ENCODE measurements at places on chromosomes 4 and X.
A peak's percentile ranks its signal among the peaks of the same experiment; 100 is the strongest.

GRCh38 chrX:73561801-73562200 lies 1.2 kb upstream of the CHIC1 start:
- DNase-seq, result no peak

DNA sequence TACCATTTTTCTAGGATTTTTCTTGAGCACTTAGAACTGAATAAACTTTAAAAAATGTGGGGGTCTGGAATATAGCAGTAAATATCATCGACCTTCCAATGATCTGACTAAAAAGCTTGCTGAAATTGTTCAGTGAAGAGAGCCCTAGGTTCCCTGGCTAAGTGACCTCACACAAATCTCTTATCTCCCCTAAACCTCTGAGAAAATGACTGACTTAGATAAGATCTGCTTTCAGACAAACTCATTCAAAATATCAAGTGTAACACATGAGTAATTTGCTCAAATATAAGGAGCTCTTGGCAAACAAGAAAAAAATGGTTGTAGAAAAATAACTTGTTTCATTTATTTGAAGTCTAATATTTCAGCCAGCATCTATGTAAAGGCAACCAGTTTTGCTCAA lies 441.7 kb upstream of the SLIT2 start:
- no peak for DNase-seq

- DNase-seq, result no peak
Measured at GRCh38 chr4:113003841-113004240, 45.6 kb upstream of the ANK2 start.

GRCh38 chrX:24231131-24231540 lies 81.6 kb downstream of the ZFX start:
- no peak for DNase-seq

- no peak for DNase-seq
Measured at GRCh38 chr4:186805020-186805820, 81.6 kb upstream of the FAT1 start.

DNA sequence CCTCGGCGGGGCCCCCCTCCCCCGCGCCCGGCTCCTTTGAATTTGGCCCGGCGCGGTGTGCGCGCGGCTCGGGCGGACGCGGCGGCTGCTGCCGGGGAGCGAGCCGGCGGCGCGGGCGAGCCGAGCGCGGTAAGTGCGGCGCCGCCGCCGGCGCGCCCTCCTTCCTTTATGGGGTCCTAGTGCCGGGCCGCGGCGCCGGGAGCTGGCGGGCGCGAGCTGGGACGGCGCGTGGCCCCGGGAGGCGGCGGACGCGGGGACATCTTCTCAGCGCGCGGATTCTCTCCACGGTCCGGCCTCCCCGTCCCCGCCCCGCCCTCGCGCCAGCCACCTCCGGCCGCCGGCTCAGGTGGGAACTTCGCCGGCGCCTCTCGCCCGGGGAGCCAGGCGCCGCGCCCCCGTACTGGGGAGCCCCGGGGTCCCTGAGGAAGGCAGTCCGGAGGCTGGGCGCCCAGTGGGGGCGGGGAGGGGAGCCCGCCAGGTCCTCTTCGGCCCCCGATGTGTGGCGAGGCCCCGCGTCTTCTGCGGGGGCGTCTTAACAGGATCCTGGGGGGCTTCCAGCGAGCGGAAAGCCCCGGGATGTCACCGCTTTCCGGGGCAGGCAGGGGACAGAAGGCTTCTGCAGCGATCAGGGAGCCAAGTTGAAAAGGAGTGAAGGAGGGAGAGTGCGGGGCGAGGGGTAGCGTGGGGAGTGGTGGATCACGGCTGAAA lies 98.4 kb upstream of the TENM3 start:
- DNase-seq, result no peak

GRCh38 chr4:151646322-151646721 lies 114.5 kb downstream of the GATB start:
- no peak for DNase-seq

DNA sequence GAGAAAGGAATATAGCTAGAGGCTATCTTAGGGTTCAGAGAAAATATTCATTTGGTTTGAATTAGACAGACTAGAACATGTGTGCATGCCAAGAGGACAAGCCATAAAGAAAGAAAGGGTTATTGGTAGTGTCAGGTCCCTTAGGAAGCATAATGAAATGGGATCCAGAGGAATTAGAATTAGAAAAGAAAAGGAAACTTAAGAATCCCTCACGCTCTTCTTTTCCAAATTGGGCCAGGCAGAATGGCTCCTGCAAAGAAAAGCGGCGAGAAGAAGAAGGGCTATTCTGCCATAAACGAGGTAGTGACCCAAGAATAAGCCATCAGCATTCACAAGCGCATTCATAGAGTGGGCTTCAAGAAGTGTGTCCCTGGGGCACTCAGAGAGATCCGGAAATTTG lies 4.9 kb upstream of the ABCG2 start:
- DNase-seq, result no peak

DNA sequence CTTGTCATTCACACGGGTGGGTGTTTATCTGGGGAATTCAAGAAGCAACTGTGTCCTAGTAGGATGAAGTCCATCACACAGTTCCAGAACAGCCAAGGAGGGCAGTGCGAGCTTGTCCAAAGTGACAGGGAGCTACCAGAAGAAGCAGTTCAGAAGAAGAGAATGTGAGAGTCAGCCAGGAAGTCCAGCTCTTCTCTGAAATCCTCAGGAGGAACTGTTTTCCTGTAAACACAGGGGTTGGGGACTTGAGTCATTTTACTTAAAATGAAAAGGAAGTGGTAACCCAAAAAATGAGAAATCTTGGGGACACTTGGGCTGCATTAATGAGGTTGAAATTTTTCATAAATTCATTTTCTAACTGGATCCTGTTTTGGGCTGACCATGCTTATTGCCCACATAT lies 8.2 kb upstream of the TLR10 start:
- DNase-seq, result no peak

- DNase-seq, result no peak
Measured at GRCh38 chr4:34850968-34851367, 1393.3 kb downstream of the ARAP2 start.

DNA sequence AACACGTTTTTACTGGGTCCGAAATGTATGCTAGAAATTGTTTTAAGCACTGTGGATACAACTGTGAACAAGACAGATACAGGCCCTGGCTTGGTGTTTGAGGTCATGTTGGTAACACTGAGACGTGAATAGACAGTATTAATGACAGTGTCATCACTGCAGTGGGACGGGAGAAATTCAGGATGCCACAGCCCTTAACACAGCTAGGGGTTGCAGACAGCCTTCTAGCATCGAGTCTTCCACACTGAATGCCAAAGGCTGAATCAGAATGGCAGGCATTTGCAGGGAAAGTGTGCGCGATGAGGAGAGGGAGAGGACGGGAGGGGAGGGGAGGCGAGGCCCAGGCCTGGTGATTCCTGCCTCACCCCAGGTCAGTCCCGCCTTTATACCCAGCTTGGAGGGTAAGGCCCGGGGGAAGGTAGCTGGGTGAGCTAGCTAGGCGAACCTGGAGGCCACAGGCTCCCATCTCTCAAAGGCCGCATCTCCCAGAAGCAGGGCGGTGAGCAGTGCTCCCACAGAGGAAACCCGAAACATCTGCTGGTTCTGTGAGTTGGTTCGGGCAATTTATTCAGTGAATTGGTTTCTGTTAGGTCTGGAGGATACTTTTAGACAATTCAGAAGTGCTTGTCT lies 44.1 kb upstream of the CLDN24 start:
- no peak for DNase-seq

DNA sequence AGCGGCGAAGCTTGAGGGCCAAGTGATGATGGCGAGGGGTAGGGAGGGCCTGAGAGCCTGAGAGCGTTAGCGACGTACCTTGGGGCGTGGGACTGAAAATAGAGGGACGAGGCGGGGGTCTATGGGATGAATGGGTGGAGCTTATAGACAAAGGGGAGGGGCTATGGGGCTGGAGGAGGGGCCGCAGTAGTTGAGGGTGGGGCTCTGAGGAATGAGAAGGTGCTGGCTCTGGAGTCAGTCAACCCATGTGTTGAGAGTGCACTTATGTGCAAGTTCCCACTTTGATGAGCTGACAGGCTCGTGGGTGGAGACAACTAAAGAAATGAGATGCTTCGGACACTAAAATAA lies 488 bp downstream of the TBC1D25 start:
- DNase-seq, result peak; percentile 6

DNA sequence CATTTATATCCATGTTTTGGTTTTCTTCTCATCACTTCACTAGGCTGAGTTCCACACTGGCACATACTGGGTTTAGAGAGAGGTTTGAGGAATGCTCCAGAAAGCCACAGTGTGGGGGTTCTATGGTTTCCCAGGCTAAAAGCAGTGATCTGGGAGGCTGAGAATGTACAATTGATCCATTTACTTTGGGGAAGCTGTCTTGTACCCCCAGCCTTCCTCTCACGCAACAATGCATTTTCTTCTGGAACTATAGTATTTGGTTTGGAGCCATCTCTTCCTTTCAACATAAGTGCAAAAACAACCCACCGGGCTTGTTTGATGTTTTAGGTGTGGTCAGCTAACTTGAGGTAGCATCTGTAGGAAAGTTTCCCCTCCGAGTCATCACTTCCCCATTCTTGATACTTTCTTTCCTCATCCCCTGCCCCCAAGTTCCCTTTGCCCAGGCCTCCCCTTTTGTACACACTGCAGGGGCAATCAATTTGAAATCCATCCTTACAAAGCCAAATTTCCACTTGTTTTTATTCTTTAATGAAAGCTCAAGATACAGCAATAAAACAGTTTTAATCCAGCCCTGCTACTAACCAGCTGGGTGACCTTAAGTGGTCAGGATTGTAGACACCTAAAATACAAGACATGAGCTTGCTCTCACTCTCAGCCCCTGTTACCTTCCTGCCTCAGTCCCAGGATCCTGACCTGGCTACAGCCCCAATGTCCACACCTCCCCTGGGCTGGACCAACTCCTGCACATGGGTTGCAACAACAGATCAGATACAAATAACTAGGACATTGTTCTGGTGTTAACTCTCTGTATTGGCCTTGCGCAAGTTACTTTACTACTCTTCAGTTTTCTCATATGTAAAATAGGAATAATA lies 109.2 kb downstream of the FHDC1 start:
- no peak for DNase-seq

- DNase-seq, result no peak
Measured at GRCh38 chr4:66991521-66991920, 553.8 kb downstream of the CENPC start.

GRCh38 chr4:16113741-16114140 lies 29.9 kb upstream of the PROM1 start:
- no peak for DNase-seq

DNA sequence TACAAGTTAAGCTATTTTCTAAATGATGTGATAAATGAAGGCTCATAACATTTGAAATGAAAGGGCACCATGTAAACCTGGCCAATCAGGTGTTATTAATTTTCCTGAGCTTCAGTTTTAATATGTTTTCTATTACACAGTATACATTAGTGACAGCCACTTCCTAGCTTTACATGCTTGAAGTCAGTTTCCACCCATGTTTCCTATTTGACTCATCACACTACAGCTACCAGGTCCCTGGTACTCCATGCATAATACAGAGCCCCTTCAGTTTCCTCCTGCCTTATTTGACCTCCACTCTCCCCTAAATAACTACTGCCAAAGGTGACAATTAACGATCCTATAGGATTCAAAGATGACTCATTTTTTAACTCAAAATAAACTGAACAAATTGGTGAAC lies 18.3 kb downstream of the ZNF518B start:
- DNase-seq, result no peak

DNA sequence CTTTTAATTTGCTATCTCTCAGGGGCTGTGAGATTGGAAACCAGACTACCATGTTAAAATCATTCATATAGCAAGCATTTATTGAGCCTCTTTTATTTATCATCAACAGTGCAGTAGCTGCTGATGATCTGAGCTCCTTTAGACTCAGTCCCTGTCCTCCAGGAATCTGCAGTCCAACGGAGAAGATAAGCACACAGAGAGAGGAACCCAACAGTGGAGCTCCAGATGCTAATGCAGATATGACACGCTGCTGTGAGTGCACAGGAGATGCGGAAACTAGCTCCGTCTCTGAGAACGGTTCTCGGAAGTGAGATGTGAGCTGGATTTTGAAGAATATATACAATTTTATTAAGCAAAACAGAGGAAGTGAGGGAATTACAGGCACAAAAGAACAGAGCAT lies 35.4 kb downstream of the DCHS2 start:
- no peak for DNase-seq

DNA sequence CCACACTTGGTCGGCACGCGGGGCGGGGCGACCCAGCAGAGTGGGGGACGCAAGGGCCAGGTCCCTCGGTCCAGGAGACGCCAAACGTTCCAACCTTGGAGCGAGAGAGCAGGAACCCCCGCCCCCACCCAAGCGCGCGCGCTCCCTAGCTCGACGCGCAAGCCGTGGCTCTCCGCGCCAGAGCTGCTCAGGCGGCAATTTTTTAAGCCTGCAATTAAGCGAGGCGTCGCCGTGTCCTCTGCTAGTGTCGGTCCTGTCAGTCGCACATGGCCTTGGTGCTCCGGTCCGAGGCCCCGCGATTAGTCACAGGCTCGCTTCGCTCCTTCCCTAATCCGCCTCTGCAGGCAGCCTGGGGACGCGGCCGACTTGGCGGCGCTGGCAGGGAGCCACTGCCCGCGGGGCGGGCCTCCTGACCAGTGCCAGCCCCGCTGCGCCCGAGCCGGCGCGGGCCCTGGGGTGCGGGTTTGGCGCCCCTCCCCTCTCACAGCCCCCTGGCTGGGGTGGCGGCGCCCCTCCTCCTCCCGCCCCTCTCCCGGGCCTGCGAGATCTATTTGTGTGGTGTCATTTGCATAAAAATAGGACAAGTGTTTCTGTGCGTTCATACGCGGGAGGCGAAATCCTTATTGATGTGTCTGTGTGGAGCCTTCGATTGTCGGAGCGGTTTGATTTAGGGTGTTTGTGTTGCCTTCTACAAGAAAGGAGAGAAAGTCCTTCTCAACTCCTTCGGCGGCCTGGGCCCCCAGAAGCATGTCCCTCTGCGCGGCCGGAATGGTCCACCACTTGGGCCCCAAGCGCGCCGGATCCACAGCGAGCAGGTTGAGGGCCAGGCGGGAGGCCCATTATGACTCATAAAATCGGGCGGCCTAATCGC lies 9.8 kb upstream of the BCOR start:
- no peak for DNase-seq

DNA sequence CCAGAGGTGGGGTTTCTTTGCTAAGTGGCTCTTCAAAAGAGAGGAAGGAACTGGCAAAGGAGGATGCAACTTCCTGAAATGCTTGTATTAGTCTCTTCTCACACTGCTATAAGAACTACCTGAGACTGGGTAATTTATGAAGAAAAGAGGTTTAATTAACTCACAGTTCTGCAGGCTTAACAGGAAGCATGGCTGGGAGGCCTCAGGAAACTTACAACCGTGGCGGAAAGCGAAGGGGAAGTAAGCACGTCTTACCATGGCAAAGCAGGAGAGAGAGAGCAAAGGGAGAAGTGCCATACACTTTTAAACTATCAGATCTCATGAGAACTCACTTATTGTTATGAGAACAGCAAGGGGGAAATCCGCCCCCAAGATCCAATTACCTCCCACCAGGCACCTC lies 505.7 kb downstream of the ZNF674 start:
- no peak for DNase-seq

DNA sequence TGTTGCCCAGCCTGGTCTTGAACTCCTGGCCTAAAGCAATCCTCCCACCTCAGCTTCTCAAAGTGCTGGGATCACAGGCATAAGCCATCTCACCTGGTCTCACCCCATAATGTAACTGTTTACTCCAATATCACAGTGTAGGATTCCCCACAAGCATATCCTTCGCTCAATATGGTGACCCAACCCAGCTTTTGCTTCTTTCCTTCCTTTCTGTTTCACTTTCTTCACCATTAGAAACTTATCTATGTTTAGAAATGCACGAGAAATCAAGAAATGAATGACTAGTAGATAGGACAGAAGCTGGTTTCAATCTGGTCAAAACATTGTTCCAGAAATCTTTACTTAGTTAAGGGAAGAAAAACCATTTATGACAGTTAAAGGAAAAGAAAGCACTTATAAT lies 18.9 kb downstream of the TSPAN5 start:
- DNase-seq, result no peak

GRCh38 chrX:46850771-46851170 lies 13.9 kb downstream of the RP2 start:
- DNase-seq, result no peak
